Activated CD4-positive, alpha-beta T cell treated with anti-CD3 and anti-CD28 coated beads, Interleukin-2, Interleukin-4, amounts not matched to agents 100 ng/mL and 50 ng/mL, durations not matched to agents 16 hours and 8 hours (primary cell): ENCODE measurements at places on chromosomes 11 and 22.

GRCh38 chr22:23398701-23399366 is 181.3 kb downstream of the IGLL1 start:
- no peak for DNase-seq

DNA sequence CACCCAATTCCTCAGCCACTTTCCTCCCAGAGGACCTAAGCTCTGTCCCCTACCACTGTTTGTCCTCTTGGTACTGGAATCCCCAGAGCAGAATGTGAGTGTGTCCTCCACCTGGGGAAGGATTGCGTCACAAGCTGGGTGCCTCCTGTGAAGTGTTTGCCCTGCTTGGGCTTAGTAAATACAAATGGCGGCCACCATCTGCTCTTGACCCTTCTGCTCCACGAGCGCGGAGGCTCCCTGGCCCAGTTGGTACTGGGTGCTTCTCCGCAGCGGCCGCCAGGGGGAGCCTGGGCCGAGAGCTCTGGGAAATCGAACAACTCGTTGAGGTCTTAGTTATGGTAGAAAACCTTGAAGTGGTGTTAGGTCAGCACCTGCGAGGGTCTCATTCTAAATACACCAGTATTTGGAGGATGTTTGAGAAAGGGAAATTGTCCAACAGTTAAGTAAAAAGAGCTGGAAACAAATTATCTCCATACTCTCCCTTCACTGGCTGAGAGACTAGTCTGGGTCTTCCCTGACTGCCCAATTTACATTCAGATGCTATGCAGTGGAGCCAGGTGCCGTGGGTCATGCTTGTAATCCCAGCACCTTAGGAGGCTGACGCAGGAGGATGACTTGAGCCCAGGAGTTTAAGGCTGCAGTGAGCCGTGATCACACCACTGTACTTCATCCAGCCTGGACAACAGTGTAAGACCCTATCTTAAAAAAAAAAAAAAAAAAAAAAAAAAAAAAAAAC is 74.6 kb upstream of the TEAD1 start:
- DNase-seq, result peak; percentile 44

- DNase-seq, result no peak
Measured at GRCh38 chr11:65310736-65311135, 3.9 kb upstream of the CDC42EP2 start.

GRCh38 chr11:2699185-2699530 is 636 bp downstream of the KCNQ1OT1 start:
- DNase-seq, result no peak

GRCh38 chr11:65442842-65443331 is 20.3 kb downstream of the NEAT1 start:
- no peak for DNase-seq

DNA sequence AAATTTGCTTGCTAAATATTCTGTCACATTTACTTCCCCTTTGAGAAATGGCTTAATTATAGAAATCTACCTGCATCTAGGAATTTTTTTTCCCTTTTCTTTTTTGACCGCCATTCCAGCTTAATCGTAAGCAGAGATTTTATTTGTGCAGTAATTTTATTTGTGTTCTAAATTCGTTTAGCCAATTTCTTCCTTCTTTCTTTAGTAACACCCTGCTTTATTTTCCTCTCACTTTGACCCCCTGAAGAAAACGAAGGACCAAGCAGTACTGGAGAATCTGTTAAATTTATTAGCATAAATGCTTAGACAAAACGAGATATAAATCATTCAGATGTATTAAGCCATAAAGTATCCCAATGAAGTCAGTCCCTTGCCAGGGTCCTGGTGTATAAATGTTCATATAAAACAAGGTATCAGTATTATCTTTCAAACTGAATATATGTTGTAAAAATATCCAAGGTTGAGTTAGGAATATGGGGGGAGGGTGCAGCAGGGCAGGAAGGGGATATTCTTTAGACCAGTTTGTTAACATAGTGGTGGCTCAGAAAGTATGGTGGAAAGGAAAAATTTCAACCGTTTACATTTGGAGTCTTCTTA is 5.1 kb upstream of the WT1 start:
- DNase-seq, result no peak

DNA sequence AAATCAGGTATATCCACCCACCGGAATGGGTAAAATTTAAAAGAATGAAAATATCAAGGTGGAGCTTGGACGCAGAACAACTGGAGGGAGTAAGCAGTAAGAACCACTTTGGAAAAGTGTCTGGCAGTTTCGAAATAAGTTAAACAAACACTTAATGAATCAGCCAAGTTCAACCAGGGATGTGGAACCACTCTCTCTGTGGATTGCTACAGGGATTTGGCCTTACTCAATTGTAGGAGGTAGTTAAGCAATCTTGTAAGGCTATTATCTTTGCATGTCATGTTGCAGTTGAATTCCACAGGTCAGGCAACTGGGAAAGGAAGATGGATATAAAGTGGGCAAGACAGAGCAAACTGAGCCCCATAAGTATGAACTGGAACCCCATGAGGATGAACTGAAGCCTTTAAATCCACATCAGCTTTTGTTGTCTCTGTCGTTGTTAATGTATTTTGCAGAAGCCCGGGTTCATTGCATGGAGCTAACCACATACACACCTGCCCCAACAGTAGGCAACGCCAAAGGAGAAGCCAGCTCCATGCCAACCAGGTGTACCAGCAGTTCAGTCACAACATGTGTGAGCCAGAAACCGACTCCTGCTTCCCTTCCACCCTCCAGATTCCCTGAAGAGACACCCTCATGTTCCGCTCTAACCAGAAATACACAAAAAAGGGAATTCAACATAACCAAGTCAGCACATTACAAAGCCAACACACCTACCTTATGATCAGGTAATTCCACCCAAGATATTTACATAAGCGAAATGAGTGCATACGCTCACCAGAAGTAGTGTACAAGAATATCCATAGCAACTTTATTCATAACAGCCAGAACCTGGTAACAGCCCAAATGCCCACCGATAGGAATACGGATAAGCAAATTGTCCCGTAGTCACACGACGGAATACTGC is 8.0 kb upstream of the SLC43A3 start:
- no peak for DNase-seq

DNA sequence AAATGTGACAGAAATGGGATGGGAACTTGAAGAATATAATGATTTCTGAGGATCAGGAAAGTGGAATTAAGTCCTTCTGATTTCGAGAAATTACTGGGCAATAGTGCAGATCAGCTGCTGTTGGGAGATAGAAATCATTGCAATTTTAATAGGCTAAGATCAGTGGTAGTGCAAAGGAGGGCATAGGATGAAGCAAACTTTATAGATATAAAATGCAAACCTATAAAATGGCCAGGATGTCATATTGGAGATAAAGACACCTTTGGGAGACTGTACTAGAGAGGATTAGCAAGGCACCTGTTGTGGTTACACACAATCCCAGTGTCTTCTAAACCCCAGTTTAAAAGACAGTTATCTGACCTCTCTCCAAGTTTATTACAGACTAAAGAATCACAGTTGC is 6.5 kb upstream of the MS4A7 start:
- no peak for DNase-seq

GRCh38 chr11:70912226-70912840 is 340.0 kb downstream of the SHANK2 start:
- no peak for DNase-seq

- peak; percentile 9 for DNase-seq
Measured at GRCh38 chr11:43278193-43278956, 33.4 kb upstream of the API5 start.

- no peak for DNase-seq
Measured at GRCh38 chr11:72013765-72014711, 15.3 kb downstream of the IL18BP start.

GRCh38 chr11:100734743-100735527 is 47.8 kb downstream of the ARHGAP42 start:
- no peak for DNase-seq

DNA sequence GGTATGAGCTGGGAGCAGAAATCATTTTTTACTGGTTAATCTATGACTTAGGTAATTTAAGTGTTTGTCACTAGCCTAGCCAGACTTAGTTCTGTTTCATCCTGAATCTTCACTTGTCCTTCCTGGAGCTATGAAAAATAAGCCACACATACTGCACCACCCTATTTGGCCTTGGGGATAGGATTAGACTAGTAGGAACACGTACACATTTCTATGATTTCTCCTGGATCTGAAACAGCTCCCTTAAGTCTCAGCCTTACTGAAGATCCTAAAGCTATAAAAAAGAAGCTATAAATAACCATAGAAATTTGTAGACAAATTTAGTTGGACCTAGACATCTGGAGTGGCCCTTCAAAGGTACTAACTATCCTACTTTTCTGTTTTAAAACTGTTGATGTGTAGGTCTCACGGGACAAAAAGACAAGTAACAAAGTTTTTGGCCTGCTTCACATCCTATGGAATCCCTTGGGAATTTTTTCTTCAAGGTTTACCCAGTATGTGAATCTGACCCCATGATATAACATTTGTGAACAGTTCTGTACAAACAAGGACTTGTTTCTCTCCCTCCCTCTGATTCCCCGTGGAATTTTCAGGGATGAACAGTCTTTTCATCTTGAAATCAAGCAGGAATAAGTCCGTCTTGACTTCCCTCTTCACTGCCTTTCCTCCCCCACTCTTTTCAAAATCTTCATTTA is 275.0 kb downstream of the FAM76B start:
- no peak for DNase-seq

DNA sequence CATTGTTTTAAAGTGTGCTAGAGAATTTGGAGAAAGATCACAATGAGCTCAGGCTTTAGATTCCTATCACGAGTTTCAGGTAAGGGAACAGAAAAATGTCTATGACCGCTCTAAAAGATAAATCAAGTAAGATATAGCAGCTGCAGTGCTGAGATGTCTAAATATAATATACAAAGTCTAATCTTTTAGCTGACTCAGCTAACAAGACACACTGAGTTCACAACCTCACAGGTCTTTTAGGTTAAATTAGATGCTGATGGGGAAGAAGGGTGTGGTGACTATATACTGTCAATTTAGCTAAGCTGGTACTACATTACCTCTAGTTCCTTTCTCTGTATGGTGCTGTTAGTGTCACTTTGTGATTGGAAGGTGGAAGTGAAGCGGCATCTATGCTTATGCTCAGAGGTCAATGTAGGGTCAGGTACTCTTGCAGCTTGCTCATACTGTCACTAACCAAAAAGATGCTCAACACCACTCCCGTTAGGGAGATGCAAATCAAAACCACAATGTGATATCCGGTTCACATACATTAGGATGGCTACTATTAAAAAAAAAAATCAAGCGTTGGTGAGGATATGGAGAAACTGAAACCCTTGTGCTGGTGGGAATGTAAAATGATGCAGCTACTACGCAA is 283.5 kb downstream of the SWAP70 start:
- no peak for DNase-seq

GRCh38 chr11:129427376-129427775 is 51.7 kb downstream of the BARX2 start:
- DNase-seq, result no peak

GRCh38 chr22:45082795-45083194 is 73.0 kb upstream of the PHF21B start:
- peak; percentile 23 for DNase-seq

DNA sequence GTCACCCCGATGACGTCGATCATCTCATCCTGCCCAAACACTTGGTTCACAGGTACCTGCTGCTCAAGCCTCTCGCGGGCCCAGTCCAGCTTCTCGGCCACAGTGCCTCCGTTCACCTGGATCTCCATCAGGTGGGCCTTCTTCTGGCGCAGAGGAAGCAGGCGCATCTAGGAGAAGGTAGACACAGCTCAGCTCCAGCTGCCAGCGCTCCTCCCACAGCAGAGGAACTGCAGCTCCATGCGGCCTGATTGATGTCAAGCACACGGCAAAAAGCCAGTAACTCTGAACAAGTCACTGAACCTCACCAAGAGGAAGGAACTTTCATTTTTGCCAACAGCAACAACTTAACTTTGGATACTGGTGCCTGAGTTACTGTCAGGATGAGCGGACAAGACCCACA is 4.0 kb downstream of the RPL3 start:
- no peak for DNase-seq

- DNase-seq, result no peak
Measured at GRCh38 chr11:62353841-62354240, 16.6 kb downstream of the ASRGL1 start.

DNA sequence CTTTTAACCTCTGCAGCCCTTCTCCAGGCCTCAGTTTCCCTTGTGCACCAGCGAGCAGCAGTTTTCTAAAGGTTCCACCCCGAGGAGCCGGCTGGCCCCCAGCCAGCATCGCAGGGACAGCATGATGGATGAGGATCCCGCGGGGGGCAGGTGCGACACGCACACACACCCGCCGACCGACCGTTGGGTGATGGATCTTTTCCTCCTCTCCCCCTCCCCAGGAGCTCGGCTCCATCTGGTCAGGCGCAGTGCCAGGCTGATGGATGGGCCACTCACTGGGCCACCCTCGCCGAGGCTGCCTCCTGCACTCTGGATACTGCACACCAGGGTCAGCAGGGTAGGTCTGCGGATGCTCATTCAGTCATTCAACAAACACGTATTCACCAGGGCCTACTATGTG is 12.8 kb upstream of the CABP7 start:
- DNase-seq, result no peak

- DNase-seq, result no peak
Measured at GRCh38 chr11:15716550-15716949, 601.8 kb downstream of the INSC start.

- DNase-seq, result no peak
Measured at GRCh38 chr11:133547808-133548494, 15.7 kb upstream of the OPCML start.

DNA sequence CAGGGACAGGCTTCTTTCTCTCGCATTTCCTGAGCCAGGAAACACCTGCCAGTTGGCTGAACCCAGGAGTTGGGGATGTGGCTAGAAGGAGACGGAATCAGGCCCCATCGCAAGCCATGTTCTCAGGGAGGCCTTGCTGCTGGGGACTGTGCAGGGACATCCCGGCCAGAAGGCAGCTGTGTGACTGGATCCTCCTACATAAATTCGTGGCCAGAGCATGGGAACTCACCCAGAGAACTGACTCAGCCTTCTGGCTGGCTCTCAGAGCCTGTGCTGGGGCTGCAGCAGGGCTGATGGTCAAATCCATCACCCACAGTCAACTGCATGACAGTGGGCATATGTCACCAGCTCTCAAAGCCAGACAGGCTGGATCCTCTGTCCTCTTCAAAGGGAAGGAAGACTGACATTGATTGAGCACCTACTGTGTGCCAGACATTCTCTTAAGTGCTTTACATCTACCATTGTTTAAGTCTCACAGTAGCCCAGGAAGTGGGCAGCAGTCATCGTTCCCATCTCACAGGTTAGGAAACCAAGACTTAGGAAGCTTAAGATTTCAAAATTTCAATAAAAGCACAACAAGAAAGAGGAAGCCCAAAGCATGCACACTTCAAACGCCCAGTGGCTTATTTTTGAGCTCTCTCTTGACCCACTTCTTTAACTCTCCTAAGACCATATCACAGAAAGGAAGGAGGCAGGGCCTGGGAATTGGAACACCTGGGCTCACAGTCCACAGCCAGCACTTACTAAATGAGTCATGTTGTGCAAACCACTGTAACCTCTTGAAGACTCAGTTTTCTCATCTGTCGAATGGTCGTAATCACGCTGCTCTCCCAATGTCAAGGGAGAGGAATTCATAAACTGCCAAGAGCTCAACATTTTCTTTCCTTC is 30.9 kb upstream of the CACNG2 start:
- DNase-seq, result no peak

DNA sequence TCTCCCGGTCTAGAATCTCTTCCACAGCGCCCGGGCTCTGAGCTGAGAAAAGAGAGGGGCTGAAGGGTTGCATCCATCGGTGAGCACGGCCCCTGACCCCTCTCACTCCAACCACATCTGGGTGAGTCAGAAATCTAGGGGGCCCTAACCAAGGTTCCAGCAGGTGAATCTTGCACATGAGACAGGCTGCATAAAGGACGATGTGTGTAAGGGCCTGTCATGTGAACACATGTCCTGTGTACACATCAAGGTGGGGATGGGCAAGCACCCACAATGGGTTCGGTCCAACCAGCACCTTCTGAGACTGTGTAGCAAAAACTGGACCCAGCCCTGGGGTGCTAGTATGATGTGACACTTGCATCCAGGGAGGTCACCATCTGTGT is 1.2 kb downstream of the BET1L start:
- DNase-seq, result no peak
